Stimulated activated CD4-positive, alpha-beta T cell treated with anti-CD3 and anti-CD28 coated beads, Interleukin-2, amount 100 ng/mL, for 4 hours (primary cell): ENCODE measurements at places on chromosomes 11 and 22.

DNA sequence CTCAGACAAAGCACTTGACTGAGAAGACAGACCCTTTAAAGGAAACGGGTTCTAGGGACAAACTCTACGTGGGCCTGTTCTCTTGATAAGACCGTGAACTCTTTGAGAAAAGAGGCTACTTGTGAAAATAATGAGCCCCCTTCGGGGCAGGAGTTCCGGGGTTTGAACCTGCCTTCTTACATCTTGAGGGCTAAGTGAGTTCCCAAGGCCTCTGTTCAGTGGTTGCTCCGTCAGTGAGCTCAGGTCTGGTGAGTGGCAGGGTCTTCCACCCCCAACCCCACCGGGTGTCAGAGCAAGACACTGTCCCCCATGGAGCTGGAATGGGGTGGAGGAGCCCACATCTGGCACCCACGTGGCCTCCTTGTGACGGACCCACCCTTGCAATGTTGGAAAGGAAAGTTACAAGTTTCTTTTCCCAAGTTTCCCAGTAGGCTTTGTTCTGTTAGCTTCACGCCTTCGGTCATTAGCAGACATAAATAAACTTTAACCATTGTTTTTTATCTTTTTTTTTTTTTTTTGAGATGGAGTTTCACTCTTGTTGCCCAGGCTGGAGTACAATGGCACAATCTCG is 6.3 kb upstream of the SAMM50 start:
- no peak for DNase-seq

DNA sequence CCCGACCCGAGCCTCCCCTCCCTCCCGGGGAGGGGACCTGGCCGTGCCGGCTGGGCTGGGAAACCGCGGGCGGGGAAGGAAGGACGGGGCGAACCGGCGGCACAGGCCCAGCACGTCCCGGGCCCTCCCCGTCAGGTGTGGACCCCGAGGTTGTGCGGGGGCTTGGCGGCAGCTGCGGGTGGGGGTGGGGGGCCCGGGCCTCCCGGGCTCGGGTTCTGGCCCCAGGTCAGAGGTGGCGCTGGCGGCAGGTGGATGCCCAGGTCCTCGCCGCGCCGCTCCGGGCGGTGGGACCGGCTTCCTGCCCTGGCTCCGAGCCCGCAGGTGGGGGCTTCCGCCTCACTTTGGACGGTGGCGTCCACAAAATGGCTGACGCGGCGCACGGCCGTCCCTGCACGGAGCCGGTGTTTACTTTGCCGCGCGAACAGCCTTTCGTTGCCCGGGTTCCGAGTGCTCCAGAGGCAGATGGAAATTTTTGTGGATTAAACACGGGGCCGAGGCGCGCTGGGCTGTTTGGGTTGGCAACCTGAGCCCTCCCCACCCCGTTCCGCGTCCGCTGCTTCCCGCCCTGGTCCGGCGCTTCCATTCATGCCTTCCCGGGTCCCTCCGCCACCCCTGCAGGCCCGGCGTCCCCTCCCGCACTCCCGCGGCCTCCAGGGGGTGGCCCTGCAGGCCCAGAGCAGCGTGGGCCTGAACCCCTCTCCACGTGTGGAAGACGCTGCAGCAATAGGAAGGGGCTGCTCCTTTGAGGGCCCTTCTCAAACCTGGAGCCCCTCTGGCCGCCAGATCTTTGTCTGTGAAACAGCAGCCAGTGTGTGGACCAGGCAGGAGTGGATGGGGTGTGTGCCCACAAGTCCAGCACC is 92.0 kb upstream of the KCNQ1OT1 start:
- DNase-seq, result no peak

DNA sequence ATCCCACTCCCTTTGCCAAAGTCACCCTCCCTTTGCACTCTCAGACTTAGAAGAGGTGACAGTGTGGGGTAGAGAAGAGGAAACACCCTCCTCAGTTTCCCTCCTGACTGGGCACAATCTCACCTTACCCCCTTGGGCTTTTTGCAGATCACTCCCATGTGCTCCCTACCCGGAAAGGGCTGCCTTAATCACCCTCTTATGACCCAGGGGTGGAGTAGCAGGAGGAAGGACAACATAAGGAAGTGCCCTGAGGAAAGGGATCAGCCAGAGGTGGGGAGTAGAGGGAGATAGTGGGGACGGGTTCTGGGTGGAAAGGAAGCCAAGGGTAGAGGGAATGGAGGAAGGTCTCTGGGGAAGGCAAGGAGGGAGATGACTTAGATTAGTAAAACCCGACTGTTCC is 52.0 kb downstream of the NRXN2 start:
- DNase-seq, result no peak

- no peak for DNase-seq
These were observed 10.8 kb downstream of the SLC35C1 start for GRCh38 chr11:45815747-45816146.

DNA sequence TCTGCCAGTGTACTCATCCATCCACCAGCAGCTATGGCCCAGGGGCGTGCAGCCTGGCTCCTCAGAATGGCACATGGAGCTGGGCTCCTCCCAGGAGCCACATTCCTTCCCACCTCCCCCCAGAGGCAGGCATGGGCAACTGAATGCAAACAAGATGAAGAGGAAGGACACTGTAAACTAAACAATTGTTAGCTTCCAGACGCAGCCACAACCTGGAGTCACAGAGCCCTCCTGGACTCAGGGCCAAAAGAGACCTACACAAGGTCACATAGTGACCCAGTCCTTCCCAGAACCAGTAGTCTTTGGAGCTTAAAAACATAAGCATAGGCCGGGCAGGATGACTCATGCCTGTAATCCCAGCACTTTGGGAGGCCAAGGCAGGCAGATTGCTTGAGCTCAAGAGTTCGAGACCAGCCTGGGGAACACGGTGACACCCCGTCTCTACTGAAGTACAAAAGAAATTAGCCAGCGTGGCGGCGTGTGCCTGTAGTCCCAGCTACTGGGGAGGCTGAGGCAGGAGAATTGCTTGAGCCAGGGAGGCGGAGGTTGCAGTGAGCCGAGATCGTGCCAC is 30.7 kb upstream of the CLDN5 start:
- DNase-seq, result no peak

DNA sequence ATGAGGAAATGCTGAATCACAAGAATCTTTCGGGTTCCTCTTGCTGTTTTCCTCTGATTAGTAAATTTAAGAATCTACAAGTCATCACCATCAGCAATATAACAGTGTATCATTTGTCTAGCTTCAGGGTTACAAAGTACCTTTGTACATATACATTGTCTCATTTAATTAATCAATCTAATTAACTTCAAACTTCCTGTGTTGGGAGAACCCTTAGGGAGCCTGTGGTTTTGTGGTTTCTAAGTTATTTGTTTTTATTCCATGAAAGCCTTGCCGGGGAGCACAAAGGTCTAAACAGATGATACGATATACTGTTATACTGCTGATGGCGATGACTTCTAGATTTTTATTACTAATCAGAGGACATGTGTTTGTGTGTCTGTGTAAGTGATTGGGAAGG is 41.0 kb downstream of the TIMP3 start:
- no peak for DNase-seq

DNA sequence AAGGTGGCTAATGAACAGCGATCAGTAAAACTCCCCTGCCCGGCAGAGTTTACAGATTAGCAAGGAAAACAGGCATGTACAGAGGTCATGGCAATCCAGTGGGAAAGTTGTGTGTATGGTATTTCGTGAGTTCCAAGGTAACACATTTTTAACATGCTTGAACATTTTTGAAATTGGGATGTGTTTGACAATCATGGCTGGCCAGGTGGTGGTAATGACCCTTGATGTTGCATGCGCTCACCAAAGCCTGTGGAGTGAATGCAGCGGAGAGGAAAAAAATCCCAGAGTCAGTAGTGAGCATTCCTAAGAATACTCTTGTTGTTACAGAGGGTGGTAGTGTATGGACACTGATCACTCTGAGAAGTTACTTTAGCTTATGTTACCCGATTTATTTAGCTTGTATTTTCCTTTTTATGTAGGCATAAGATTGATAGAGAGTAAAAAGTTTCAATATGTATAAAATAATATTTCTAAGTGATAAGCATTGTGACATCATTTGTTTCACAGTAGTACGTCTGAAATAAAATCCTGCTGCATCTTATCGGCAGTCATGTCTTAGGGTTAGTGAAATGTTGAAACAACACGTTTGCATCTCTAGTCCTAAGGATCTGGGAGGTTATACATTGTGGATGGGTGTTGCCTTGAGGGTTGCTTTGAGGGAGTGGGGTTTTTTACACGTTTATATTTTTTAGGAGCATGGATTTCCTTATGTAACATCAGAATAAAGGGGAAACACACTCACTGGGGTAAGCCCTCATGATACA is 8.7 kb downstream of the TEAD1 start:
- DNase-seq, result no peak

GRCh38 chr11:133291780-133292179 is 240.5 kb downstream of the OPCML start:
- no peak for DNase-seq

DNA sequence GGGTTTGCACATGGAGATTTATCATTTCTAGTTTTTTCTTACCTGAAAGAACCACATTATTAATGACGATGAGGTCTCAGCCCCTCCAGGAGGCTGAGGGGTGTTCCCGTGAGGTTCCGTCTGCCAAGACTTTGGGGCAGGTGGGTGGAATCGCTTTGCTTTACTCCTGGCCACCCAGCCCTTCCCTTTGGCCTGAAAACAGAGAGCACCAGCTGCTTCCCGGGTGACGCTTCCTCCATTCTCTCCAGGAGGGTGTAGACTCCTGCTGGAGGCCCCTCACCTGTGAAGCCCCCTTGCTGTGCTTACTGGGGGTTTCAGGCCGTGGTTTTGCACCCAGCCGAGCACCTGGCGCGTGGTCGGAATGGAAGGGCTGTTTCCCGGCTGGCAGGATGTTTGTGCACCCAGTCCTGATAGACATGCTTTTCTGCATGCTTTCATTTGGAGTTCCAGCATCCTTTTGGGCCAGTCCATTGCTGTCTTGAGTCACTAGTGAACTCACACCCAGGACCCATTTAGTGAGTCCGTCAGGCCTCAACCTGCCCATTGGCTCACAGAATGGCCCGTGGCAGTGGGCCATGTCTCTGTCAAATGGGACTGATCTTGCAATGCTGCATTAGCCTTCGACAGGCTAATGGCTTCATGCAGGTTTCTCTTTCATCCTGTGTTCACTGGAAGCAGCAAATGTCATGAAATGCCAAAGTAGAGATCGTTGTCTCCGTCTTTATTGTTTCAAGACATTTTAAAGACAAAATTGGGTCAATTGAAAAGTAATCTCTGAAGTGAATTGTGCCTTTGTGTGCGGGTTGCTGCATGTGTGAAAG is 360.8 kb downstream of the TBC1D22A start:
- no peak for DNase-seq

- DNase-seq, result no peak
These were observed 32.6 kb downstream of the NUP50 start for GRCh38 chr22:45196308-45196707.

DNA sequence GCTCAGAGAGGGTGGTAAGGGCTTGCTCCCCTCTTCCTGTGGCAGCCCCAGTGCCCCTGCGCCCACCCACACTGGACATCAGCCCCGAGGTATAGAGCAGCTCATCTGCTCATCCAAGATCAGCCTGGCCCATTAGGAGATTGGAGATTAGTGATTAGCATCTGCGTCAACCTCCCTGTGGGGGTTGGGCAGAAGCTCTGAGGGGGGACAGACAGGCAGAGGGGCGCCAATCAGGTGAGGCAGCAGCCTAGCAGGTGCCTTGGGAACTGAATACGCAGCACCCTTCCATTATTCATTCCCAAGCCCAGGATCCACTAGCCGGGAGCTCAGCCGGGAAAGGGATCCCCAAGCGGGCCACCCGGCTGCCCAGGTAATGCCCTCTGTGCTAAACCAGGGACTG is 11.0 kb downstream of the SMTN start:
- no peak for DNase-seq

GRCh38 chr11:78788533-78788932 is 213.9 kb upstream of the NARS2 start:
- no peak for DNase-seq

GRCh38 chr11:44493383-44493782 is 72.1 kb upstream of the CD82 start:
- DNase-seq, result no peak

GRCh38 chr11:3003396-3004231 is 11.5 kb upstream of the NAP1L4 start:
- DNase-seq, result no peak

GRCh38 chr11:109347304-109347703 is 74.7 kb upstream of the C11orf87 start:
- no peak for DNase-seq

DNA sequence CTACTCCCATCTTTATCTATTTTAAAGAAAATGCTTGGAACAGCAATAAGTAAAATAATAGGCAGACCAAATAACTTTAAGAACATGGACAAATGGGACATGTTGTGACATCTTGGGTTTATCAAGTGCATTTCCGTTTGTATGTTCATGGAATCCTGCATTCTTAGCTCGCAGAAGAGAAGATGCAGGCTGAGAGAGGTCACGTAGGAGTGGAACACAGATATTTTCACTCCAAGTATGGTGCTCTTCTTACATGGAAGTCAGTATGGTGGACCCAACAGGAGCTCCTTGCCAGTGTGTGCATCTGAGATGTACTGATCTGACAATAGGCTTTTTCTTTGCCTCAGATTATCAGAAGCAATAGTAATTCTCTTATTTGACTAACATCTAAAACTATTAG is 1.7 kb downstream of the E2F8 start:
- no peak for DNase-seq

DNA sequence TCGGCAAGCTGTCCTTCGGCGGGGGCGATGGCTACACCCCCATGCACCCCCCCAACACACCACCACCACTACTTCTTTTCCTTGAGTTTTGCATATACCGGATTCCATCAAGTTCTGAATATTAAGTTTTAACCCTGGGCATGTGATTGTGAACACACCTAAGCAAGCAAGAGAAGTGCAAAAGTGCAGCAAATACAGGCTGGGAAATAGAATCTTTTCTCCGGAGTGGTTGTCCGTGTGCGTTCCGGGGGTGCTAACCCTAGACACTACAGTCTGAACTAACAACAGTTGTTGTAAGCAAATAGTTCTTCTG is 574 bp downstream of the PRSS23 start:
- no peak for DNase-seq

DNA sequence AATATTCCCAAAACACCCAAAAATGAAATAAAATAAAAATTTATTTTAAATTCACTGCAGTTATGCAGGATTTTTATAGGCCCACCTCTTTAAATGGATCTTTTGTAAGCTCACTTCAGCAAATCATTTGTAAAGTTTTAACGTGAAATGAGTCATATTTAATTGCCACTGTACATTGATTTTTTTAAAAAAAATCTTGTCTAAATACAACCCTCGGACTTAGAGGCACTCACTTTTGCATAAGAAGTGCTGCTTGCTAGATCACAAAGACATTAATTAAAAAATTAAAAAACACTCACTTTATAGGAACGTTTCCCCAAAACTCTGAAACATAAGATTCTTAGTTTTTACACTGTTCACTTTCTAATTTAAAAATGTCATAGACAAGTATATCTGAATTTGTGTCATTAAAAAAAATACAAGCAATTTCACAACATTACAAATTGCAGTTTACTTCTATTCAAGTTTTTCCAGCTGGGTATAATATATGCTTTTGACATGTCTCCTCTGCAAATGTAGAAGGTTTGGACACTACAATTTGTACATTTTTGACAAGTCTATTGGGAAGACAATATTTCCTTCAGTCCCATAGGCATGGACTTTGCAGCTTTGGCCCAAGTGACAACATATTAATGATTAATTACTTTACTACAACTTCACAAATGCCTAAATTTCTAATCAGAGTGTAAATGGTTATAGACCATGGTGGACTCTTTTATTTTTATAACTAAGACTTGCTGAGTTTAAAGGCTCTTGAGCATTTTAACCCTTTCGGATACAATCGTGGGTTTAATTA is 1088.4 kb downstream of the LRRC4C start:
- DNase-seq, result no peak

- DNase-seq, result no peak
These were observed 1598.1 kb downstream of the FAM181B start for GRCh38 chr11:81135570-81135969.

- DNase-seq, result no peak
These were observed 206.7 kb downstream of the SBF2 start for GRCh38 chr11:10087186-10087922.
